Stimulated activated CD8-positive, alpha-beta memory T cell treated with anti-CD3 and anti-CD28 coated beads, Interleukin-15, amount 100 ng/mL, for 1 hour (primary cell): ENCODE measurements at places on chromosomes 11 and 22.

- no peak for DNase-seq
Measured at GRCh38 chr22:49260681-49261580, 566.7 kb downstream of the BRD1 start.

DNA sequence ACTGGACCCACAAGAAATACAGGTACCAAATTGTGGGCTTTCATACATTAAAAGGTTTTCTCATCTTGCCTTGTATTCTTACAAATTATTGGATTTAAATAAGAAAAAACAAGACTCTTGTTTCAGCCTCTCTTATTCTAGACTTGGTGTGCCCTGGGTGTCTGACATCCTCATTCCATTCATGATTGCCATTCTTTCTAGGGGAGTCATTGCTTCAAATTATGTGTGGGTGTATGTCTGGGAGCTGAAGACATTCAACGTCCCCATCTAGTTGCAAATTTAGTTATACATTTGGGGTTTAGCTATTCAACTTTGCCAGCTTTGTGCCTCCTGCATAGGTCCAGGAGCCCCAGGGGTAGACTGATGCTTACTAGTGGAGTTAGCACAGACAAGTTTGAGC, 18.1 kb downstream of the MAML2 start:
- DNase-seq = no peak

DNA sequence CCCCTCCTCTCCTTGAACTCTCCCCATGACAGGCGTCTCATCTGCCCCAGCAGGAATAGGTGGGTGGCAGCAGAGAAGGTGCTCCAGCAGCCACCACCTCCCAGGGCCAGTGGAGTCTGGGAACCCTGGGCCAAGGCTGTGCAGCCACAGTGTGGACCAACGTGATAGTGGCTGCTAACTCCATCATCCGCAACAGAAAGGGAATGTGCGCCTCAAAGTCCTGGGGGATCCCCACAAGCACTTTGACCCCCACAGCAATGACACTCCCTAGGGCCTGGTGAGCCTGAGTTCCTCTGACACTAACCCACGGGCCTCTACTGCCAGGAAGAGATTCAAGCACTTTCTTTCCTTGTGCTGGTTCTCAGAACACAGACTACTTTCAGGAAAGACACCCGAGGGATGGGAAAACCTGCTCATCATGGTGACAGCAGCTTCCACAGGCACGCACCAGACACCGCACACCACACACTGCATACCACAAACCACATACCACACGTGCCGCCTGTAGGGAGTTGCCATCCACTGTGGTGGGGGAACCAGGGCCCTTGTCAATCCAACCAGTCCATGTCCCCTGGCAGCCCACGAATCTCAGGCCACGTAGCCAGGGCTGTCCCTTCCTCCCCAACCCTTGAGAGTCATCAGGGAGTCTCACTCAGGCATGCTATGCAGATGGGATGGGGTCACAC, 3.4 kb upstream of the SLC25A1 start:
- no peak for DNase-seq

GRCh38 chr22:49364398-49364797, 463.3 kb downstream of the BRD1 start:
- no peak for DNase-seq

- DNase-seq = no peak
Measured at GRCh38 chr11:336659-337198, 16.1 kb upstream of the IFITM3 start.

- no peak for DNase-seq
Measured at GRCh38 chr11:47132490-47132889, 44.2 kb downstream of the ARFGAP2 start.

DNA sequence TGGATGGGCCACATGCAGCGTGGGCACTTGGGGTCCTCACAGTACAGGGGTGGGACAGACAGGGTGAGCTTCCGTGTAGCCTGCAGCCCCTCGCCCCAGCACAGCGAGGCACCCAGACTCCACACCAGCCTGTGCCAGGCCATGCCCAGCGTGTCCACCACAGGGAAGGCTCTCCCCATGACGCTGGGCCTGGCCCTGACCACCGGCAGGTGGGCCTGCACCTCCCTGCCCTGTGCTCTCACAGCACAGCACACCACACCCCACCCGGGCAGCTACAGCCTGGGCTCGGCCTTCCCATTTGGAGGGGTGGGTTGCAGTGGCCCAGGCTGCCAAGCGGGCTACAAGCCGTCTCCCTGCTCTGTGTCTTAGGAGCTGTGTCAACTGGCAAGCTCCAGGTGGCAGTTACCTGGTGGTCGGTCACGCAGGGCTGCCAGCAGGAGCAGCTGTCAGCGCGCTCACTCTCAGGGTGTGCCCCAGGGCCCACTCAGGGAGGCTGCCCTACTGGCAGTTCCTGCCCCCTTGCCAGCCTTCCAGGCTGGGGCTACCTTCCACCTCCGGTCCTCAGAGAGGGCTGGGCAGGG, 4.6 kb downstream of the MOB2 start:
- no peak for DNase-seq

DNA sequence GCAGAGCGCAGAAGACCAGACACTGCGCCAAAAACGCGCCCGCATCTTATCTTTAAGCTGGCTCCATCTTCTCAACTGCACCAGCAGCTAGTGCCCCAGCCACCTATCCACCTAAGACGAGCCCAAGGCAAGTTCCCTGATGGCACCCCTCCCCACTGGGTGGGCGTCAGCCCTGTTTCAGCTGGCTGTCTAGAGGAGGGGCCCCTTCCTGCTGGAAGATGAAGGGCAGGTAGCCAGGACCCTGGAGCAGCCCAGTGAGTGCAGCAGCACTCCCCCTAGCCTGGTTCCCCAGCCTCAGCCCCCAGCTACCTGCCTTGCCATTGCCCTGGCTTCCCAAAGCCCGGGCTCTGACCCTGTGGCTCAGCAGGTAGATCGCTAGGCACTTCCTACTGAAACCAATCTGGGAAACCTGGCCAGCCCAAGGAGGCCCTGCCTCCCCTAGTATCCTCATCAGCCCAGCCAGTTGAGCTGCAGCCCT, 28.3 kb downstream of the ARVCF start:
- no peak for DNase-seq

GRCh38 chr11:62245271-62245753, 3.3 kb downstream of the SCGB1D2 start:
- DNase-seq = no peak

- DNase-seq = no peak
Measured at GRCh38 chr11:118657709-118658428, 21.6 kb downstream of the TREH start.

GRCh38 chr11:36057379-36058042, 113.6 kb downstream of the LDLRAD3 start:
- no peak for DNase-seq

- no peak for DNase-seq
Measured at GRCh38 chr11:70312401-70313357, 42.2 kb downstream of the PPFIA1 start.

- no peak for DNase-seq
Measured at GRCh38 chr11:46118702-46119351, 2.4 kb downstream of the PHF21A start.

GRCh38 chr11:61901397-61901796, 10.1 kb upstream of the FADS3 start:
- no peak for DNase-seq

GRCh38 chr11:105224482-105225253, 85.1 kb upstream of the CARD18 start:
- no peak for DNase-seq

DNA sequence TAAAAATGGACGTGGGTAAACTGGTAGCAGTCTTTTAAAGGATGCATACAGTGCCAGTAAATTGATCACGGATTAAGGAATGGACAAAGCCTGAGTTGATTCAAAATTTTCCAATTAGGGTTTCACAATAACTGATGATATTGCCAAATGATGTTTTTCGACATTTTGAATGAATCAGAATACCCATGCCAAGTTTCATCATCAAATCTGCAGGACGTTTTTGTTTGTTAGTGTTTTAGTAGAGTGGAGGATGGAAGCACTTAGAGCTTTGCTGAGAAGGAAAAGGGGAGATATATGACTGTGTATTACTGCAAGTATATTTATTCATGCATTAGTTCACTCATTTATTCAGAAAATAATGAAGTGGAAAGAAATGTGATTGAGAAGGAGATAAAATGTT, 78.3 kb downstream of the SLC17A6 start:
- no peak for DNase-seq

- no peak for DNase-seq
Measured at GRCh38 chr22:36940676-36941075, 27.2 kb downstream of the CSF2RB start.

- no peak for DNase-seq
Measured at GRCh38 chr11:69926376-69927050, 107.3 kb upstream of the FGF3 start.

- no peak for DNase-seq
Measured at GRCh38 chr11:76997512-76997911, 36.7 kb upstream of the B3GNT6 start.

DNA sequence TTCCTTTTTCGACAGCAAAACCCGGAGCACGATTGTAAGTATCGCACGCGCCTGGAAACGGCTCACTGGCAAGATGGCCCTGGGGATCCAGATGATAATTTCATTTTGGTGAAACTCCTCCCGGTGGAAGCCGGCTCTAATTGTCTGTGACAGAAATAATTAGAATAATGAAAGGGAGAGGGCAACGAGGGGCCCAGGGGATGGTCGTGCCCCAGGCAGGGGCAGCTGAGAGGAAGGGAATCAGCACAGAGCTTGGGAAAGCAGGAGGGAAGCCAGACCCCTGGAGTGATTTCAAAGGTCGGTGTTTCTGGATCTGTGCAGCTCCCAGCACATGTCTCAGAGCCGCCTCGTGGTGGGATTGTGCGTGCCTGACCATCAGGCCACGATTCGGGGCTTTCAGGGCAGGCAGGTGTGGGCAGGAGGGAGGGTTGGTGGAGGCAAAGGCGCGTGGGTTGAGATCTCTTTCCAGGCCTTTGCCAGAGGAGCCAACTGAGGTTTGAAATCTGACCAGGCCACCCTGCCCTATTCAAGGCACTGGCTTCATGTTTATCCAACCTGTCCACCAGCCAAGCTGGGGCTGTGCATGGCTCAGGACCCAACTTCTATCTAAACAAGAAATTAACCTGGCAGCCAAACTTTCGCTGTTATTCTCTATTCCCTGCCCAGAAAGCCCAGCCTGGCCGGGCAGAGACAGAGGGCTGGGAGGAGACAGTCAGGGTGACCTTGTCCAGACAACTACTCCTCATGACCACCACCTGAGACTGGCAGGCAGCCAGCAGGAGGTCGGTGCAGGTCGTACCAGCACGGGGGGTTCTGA, 27.8 kb downstream of the ANO1 start:
- DNase-seq = no peak

GRCh38 chr11:106061249-106061784, 15.8 kb downstream of the KBTBD3 start:
- DNase-seq = no peak

DNA sequence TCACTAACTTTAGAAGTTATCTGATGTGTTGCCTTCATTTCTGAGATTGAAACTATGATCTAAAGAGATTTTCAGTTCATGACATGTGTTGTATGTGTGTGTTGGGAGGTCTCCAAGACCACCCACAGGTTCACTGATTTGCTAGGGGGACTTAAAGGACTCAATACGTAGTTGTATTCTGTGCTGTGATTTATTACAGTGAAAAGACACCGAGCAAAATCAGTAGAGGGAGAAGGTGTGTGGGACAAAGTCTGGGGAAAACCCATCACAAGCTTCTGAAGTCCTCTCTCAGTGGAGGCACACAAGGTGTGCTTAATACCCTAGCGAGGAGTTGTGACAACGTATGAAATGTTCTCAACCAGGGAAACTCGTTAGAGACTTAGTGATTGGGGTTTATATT, 35.6 kb downstream of the RNF169 start:
- no peak for DNase-seq

- no peak for DNase-seq
Measured at GRCh38 chr11:26204101-26204500, 127.8 kb upstream of the ANO3 start.

DNA sequence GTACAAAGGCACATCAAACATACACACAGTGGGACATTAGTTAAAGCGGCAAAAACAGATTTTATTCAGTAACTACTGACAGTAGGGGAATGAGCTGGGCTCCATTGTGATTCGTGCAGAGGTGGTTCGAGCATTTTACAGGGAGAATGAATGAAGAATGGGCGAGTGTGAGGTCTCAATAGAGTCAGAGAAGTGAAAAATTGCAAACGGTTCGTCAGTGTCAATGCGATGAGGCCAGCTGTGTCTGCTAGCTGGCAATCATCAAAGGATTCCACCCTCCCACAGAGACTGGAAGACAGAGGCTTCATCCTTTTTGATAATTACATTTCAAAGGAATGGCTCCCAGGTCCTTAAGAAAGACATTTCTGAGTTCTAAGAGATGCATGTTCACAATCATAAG, 17.4 kb downstream of the OR4D9 start:
- DNase-seq = no peak

DNA sequence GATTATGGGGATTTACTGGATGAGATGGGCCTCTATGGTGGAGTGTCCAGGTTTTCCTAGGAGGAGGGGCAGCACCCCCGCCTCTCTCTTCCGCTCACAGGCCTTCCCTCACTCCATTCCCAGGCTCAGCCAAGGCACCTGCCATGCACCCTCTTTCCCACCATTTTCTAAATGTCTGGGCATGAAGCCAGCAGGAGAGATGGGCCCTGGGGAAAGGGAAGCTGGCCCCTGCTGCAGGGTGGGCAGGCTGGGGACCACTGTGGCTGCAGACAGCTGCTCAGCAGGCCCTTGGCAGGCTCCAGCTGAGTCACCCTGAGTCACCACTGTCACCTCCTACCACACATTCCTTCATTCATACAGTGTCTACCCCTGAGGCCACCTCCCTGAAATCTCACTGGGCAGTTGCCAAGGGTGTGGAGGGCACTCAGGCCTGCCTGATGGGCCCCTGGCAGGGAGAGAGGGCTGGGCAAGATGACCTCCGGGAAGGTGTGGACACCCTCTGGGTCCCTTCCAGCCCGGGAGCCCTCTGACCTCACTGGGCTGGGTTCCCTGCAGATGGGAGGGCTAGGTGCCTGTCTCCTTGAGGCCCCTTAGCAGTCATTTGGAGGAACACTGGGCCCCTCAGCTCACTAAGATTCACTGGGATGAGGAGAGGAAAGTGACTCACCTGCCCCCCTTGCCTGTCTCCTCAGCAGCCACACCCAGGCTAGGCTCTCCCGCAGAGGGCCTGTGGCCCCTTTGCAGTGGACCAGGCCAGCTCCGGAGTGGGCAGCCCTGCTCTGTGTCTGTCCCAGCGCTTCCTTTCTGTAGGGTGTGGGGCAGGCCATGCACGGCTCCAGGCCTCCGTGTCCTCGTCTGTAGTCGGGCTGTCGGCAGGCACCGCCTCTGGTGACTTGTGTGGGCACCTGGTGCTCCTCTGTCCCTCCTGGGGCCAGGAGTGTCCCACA, 7.8 kb downstream of the MYEOV start:
- DNase-seq = no peak
